H4 (cell line): ENCODE measurements at places on chromosomes 7 and 10.

DNA sequence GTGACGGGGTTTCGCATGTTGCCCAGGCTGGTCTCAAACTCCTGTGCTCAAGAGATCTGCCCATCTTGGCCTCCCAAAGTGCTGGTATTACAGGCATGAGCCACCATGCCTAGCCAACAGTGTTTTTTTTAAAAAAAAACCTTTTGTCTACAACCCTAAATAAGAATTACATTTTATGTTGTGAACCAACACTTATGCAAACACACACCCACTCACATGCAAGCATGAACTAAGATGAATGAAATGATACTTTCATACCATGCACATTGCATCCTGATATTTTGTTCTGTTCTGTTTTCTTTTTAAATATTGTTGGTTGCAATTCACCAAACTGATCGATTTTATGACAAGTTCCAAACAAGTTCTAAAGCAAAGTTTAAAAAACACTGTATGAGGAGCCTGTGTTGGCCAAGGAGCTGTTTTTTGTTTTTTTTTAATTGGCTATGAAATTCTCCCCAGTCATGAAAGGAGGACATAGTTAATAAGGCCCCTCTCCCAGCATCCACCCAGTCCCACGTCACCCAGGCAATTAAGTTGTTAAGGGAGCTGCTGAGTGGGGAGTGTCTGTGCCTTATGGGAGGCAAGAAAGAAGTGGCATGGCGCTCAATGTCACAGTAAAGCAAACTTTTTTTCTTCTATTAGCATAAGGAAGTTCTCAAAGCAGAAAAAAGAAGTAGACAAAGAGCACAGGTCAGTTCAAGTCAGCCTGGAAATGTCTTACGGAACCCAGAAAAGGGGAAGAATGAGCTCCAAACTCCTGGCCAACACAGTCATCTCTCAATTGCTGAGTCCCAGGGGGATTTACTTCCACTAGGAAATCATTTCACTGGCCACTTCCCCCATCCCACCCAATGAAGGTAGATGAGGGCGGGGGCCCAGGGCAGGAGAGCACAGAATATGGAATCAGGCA, 50.1 kb downstream of the NOD1 start:
- DNase-seq: no peak

- no peak for DNase-seq
These were observed 281.0 kb upstream of the PTER start for GRCh38 chr10:16155834-16156233.

DNA sequence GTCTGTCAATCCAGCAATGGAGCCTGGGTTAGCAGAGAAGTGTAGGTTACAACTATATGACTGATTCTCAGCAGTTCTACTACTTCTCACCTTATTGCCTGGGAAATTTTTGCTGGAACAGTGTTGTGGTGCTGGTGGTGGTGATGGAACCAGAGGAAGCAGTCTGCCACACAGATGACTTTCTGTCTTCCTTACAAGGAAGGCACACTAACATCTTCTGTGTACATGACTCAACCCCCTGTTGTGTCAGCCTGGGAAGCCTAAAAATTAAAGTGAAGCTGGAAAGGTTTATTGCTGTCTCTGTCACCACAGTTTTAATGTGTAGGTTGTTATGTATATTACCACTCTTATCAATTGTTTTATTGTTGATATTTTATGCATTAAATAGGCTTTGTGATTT, 40.3 kb downstream of the ANKRD7 start:
- no peak for DNase-seq

DNA sequence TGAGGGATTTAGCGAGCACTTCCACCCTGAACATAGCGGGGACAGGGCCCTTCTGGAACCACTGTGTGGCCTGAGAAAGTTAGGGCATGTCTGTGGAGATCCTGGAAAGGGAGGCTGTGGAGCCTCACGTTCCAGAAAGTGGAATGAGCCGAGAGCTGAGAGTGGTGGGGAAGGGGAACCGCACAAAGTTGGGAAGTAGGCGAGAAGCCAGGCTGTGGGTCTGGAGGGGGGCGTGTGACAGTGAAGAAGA, 10.4 kb upstream of the PAX2 start:
- no peak for DNase-seq

DNA sequence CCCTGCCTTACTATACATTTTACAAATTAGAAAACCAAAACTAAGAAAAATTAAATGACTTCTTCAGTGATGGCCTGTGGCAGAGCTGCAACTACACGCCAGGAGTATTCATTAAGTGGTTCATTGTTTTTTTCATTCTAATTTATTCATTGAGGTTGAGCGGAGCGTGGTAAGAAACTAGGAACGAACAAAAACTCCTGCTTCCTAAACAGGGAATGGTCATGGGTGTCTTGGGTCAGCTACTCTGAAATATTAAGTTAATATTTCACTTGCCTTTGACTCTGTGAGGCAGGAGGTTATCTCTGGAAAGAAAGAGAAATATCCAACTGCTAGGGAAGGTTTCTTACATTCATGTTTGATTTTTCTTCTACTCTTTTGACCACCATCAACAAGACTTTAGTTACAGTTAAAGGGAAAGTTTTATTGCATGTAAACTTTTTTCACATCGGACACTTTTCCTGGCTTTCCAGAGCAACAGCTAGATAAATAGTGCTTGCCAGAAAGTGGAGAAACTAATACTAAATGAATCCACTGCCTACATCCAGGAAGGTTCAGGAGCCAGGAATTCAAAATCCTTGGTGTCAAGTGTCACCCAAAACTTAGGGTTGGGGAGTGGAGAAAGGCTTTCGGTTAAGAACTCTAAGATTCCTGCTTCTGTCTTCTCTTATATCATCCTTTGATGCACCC, 896 bp upstream of the GNG11 start:
- DNase-seq: no peak

DNA sequence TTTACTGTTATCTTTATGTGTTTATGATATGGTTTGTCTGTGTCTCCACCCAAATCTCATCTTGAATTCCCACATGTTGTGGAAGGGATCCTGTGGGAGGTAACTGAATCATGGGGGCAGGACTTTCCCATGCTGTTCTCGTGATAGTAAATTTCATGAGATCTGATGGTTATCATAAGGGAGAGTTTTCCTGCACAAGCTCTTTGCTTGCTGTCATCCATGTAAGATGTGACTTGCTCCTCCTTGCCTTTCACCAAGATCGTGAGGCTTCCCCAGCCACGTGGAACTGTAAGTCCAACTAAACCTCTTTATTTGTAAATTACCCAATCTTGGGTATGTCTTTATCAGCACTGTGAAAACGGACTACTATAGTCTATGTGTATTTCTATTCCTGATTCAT, 539.0 kb downstream of the ARL4A start:
- no peak for DNase-seq

DNA sequence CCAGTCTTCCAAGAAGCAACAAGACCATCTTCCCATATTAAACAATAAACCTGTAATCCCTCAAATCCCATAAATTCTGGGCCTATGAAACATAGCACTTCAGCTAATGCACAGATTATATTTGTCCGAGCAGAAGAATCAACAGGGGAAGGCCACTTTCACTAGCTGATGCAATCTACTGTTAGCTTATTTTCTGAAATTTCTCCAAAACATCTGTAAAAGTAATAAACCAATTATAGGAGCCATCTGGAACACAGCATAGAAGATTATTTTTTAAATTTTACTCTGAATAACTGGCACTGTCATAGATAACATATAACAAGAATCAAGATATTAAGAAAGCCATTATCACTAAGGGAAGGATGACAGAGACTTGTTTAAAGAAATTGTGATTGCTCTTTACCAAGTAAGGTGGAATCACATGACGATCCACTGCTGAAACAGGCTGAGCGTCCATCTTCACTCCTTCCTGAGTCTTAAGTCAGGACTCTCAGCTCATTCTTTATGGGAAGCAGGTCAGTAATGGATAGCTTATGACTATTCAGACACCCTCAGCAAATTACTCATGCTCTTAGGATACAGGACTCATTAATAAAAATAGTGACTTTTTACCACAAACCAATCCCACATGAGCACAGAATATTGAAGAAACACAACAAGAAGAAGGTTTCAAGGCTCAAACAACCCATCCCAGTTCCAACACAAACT, 719.5 kb downstream of the XPNPEP1 start:
- no peak for DNase-seq

DNA sequence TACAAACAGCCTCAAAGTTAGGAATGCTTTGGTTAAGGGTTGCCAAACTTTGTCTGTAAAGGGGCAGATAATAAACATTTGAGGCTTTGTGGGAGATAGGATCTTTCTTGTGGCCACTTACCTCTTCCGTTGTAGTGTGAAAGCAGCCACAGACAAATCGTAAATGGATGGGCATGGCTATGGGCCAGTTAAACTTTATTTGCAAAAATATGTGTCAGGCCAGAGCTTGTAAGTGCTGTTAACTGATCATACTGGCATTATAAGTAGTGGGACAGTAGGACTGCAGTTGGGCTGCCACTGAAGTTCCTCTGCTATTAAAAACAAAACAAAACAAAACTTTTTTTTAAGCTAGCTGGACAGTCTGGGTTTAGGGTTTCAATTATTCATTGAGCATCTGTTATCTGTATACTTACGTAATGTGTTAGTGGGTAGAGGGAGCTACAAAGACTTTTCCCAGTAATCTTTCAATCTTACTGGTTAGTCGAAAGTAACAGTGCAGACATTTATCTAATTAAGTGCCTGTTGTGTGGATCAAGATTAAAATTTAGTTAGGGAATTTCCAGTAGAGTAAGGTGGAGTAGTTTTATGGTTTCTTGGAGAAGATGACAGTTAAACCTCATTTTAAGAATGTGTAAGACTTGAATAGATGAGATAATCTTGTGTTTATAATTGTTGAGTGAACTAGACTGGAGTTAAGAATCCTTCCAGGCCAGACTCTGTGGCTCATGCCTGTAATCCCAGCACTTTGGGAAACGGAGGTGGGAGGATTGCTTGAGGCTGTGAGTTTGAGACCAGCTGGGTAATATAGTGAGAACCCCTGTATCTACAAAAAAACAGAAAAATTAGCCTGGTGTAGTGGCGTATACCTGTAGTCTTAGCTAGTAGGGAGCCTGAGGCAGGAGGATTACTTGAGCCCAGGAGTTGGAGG, 100.1 kb downstream of the BTRC start:
- peak; percentile 69 for DNase-seq

- no peak for DNase-seq
These were observed 765 bp downstream of the CELF2 start for GRCh38 chr10:11018432-11018841.

DNA sequence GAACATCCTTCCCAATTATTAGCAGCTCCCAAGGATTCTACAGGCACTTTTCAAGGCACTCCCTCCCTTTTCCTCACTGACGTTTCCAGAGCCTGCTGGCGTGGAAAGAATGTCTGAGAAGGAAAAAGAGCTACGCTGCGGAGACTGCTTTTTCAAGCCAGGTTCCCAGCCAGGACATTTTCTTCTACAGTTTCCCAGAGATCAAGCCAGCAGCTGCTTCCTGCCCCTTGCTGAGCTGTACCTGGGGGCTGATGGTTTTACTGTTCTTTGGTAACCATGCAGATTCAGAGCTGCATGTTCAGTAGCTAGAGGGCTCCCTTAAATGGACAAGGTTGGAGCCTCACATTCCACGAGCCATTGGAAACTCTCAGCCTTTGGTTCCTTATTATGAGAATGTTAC, 133.4 kb downstream of the EVX1 start:
- no peak for DNase-seq

DNA sequence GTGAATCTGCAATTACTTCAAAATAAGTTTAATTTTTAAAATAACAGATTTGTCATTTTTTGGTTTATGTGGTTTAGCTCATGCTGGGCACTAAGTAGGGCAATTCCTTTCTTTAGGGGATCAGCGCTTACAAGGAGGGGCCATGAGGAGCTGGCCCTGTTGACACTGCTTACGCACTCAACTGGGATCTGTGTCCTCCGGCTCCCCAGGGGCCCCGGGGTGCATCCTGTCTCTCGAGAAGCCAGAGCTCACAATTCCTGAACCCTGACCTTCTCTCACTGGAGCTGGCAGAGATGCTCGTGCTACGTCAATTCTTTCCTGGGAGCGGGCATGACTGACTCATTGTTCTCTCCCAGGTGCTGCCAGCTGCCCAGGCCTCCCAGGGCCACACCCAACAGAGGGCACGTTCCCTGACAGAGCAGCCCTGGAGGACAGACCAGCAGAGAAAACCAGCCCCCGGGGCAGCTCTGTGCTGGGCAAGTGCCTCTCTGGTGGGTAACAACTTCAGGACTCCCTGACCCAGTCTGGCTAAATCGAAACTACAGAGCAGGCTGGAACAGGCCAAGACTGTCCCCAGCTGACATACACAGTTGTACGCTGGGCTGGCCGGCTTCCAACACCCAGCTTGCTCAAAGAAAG, 36.8 kb downstream of the CTBP2 start:
- DNase-seq: peak; percentile 94

- DNase-seq: peak; percentile 92
These were observed 104.7 kb upstream of the EEPD1 start for GRCh38 chr7:36048141-36048901.

GRCh38 chr7:87287738-87288341, 57.6 kb upstream of the CROT start:
- DNase-seq: no peak

DNA sequence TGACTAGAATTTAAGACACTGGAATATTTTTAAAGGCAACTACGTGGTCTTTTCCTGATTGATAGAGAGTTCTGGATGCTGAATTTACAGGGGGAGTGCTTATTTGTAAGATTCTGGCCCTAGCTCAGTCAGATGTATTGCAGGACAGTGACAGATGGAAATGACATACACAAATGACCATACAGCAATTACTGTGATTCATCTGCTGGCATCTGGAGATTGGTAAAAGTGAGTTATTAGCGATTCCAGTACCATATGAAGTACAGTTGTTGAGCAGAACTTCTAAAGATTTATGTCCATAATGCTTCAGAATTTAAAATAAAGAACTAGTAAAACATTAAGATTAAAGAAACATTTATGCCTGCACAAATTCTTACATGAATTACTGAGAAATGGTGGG, 243.2 kb downstream of the CRPPA start:
- DNase-seq: no peak

- no peak for DNase-seq
These were observed 33.3 kb downstream of the CALML3 start for GRCh38 chr10:5557799-5558771.
